Activated T-helper 9 cell treated with anti-CD3 and anti-CD28 coated beads, Interleukin-2, amount 50 U/mL, for 16 hours (primary cell): ENCODE measurements at places on chromosomes 12 and 14.

GRCh38 chr12:132593938-132594358, 16.4 kb downstream of the LRCOL1 start:
- no peak for DNase-seq

GRCh38 chr14:104800771-104801519, at the start of gene ZBTB42:
ZBTB42 (plus strand) TSS chr14:104801101; CDS start chr14:104801198, 97 bp downstream.
- peak; percentile 51 for DNase-seq

DNA sequence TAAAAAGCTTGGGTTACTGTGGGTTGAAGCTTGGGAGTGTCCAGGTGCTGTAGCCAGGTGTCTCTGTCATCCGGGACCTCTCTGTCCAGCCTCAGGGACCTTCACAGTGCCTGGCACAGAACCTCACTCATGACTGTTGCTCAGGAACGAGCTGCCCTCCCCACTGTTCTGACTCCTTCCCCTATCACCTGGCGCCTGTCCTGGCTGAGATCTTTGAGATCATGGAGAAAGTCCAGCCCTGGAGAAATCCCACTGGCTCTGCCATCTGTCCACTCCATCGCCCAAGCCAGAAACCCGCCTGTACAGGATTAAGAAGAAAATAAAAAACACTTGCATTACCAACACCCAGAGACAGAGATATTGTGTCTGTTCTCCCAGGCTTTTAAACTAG, 53.5 kb downstream of the DGLUCY start:
- DNase-seq: no peak

DNA sequence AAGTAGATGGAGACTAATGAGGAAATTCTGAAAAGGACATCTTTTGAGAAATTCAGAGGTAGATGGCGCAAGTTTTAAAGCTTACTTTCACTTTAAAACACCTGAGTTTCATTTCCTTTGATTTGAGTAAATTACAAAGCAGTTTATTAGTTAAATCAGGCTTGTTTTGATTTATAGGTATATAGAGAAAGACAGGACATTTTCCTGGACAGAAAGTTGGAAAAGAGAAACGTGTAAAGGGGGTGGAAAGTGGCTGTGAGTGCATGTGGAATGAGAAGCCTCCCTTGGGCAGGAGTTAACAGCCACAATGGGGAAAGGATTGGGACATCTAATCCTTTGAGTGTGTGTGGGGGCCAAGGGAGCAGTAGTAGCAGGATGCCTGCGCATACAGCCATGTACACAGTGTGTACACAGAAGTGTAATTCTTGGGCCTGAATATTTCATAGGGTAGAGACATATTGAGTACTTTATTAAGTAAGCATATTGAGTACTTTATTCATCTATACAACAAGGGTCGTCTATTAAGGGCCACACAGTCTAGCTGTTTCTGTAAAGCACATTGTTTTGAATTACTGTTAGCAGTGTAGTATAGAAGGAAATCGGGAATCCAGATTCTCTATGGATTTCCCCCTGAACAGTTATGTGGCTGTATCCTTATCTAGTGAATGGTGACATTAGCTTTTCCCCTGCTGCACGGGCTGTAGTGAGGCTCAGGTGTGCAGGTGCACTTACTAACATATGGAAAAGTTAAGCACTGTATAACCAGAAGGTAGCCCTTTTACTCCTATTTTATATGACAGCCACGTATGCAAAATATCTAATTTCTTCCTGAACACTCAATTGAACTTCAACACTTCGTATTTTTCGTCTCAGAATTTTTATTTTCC, 19.1 kb downstream of the MARK3 start:
- DNase-seq: no peak

DNA sequence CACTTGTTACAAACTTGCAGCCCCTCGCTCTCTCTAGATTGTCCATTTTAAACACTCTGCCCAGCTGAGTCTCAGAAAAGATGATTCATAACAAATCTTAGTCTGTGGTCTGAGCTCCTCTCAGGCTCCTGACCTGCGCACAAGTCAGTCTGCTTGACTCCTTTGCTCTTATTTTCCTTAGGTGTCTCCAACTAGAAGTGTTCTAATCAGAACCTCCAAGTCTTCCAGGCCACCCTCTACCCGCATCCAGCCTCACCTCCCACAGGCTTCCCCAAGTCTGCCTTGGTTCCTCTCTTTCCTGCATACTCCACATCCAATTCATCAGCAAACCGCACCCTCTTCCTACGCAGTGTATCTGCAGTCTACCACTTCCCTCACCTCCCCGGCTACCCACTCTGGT, 42.4 kb upstream of the BDKRB2 start:
- DNase-seq: no peak

GRCh38 chr12:4566474-4566873, 4.5 kb downstream of the DYRK4 start:
- DNase-seq: no peak

GRCh38 chr12:68910128-68910527, 22.8 kb downstream of the CPM start:
- DNase-seq: no peak

DNA sequence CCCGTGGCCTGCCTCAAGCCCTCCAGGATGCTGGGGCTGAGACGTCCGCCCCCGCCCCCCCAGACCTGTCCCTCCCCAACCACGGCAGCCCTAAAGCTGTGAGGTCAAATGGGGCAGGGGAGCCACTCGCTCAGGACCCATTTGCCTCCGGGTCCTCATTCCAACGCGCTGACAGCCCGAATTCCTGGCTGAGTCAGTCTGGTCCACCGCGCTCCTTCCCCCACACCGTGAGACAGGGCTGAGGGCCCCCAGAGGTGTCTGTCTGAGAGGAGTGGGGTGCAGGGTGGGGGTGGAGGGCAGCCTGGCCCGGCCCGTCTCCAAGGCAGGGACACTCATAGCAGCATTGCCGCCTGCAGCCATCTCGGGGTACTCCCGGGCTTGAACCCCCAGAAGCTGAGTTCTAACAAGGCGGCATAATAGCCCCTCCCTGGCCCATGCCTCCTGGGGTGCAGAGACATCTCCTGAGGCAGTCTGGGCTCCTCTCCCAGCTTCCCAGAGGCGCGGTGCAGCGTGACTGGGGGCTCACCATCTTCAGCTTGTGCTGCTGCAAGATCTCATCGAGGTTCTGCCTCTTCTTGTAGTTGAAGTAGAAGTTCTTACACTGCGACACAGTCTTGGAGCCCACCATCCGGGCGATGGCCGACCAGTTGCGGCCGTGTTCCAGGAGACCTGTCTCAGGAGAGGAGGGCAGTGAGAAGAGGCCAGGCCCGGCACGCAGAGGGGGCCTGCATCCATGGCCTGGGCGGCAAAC, 90.5 kb downstream of the RFLNA start:
- DNase-seq: no peak

DNA sequence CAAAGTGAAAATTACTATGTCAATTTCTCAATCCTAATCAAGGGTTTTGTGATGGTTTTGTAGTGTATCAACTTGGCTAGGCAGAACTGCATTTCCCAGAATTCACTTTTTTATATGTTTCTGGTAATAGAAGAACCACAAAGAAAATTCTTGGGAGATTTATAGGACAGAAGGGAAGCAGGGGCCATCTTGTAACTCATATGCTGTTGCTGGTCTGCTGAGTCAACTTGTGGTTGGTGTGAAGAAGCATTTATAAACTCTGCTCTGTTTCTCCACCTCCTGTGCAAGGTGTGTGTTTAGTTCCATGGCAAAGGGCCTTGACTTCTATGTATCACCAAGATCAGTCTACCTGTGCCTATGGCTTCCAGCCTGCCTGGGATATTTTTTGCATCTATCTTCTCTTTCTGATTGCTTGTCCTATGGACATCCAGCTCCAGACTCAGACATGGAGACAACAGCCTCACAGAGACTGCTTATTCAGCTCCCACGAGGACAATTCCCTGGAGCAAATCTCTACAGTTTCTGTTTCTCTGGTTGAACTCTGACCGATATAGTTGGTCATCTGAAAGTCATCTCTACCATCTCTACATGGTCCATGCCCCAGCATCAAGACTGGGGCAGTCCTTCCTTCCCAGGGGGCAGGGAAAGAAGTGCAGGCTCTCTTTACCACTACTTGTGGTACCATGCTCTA, 364.3 kb upstream of the DDHD1 start:
- no peak for DNase-seq

DNA sequence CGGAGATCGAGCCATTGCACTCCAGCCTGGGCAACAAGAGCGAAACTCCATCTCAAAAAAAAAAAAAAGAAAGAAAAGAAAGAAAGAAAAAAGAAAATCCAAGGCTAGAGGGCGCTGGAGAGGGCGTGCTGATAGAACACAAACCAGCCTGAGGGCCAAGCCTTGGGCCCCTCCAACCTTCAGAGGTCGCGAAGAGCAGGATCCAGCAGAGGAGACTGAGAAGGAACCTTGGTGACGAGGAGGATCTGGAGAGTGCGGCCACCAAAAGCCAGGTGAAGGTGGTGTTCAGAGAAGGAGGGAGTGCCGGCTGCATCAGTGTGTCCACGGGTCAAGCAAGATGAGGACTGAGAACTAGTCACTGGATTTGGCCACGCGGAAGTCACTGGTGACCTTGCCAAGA, 4.1 kb upstream of the DYNC1H1 start:
- DNase-seq: no peak

DNA sequence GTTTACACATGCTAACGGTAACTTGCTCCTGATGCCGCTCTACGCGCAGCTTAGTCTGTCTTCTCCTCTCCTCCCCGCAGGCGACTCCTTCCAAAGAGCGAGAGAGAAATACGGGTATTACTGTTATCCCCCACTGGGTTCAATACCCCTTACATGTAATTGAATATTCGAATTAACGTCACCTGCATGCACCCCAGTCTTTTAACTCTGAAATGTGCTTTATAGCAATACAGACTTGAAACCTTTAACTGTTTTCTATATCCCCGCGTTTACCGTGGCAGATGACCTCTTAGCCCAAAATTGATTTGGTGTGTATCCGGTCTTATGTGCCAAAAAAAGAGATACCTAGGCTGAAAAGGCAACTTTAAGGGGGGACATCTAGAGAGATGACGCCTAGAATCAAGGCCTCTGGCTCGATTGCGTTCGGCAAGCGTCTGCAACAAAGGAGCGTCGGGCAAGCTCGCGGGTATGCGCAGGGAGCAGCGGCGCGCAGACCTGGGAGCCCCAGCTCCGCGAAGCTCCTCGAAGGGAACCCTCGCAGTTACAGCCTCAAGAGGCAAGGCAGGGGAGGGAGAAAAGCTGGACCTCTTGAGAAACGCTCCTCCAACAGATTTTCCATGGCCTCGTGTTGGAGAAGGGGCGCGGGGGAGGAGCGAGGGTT, 6.8 kb upstream of the FOXG1 start:
- no peak for DNase-seq

GRCh38 chr12:88994537-88994936, 357.8 kb downstream of the DUSP6 start:
- DNase-seq: no peak

GRCh38 chr14:72544615-72545387, 349.1 kb downstream of the DPF3 start:
- no peak for DNase-seq

DNA sequence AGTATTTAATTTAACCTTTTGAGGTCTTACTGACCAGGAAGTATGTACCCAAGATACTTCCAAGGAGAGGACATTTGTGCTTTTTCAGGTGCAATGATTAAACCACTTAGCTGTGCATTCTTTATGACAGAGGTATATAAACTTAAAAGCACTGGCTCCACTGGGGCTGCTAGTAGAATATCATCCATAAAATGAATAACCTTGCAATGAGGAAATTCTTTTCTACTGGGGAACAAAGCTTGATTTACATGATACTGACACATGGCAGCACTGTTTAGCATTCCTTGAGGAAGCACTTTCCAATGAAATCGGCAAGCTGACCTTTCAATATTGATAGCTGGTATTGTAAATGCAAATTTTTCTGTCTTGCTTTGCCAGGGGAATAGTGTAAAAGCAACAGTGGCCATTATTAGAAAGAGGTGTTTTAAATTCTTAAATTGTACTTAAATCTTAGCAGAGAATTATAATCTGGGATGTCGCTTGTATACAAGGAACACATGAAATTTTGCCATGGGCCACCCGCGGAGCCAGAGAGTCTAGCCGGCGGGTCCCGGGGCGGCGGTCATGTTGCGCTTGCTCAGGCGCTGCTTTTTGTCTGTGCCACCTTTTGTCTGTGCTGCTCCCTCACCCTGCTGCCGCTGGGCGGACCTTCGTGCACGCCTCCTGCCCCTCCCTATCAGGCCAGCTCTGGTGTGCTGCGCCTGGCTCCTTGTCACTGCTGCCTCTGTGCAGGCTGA, 20.9 kb upstream of the BLTP3B start:
- peak; percentile 56 for DNase-seq

- no peak for DNase-seq
Measured at GRCh38 chr12:1719139-1719538, 28.3 kb downstream of the ADIPOR2 start.

DNA sequence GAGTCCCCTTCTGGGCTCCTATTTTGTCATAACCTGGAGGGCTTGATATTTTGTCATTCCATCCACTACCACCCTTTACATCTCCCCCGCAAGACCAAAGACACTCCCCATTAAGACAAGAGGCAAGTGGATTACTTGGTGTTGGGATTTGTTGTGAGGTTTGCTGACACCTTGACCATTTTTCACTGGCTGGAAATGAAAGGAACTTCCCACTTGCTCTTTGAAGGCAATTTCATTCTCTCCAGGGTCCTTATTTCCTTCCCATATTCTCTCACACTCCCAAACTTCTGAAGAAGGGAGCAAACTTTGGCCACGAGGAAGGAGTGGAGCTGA, 14.9 kb downstream of the AGAP2 start:
- no peak for DNase-seq

- no peak for DNase-seq
Measured at GRCh38 chr14:104562606-104563005, 17.0 kb upstream of the C14orf180 start.

- DNase-seq: no peak
Measured at GRCh38 chr12:117967043-117967442, 1.7 kb downstream of the KSR2 start.

DNA sequence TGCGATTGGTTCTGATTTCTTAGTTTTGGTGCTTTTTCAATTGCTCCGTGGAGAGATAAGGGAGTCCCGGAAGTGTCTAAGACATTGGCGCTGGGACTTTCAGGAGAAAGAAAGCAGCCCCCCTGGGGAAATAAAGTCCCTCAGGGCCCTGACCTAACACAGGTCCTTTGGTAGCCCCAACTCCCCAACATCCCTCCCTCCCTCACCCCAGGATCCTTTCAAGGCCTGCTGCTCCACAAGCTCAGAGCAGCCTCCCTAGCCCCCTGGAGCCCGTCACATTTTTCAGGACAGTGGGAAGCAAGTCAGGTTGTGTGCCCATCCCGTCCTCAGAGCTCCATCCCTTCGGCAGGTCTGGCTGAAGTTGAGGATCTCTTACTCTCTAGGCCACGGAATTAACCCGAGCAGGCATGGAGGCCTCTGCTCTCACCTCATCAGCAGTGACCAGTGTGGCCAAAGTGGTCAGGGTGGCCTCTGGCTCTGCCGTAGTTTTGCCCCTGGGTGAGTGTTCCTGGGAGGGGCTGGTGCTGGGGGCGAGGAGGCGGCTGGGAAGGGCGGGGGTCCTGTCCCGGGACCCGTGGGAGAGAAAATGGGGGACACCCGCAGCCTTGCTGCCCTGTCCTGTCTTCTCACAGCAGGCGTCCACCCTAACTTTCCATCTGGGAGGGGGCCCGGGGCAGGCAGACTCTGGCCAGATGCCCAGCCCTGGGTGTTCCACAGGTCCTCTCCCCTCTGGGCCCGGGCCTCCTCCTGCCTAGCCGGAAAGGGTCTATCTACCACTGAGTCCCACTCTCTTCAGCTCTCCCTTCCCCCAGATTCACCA, 950 bp downstream of the IFI27 start:
- no peak for DNase-seq
